Natural killer cell (primary cell): ENCODE measurements at places on chromosomes 2 and 18. TPM values are rescaled to one million over a fixed set of nuclear protein-coding genes. Genes with fewer than 3 reads are reported as not detected.

DNA sequence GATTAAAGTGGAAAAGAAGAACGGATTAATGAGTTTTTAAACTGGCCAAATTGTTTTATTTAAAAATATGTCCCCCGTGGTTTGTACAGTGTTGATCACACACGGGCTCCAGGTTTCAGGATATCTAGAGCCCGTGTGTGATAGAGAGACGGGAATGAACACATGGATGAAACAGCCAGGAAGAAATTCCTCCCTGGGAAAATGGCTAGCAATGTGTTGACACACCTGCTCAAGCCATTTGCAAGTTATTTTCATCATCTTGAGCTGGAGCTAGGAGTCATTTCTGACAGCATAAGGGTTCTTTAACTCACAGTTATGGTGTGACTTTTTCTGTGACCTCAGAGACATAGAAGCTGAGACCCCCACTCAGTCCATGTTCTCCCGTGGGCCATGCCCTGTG is 81.6 kb downstream of the LRRFIP1 start:
- DNase-seq: no peak
- H3K4me1 ChIP-seq: peaks cover 43% of the 10 kb centered on the region
- no peak overlapping the region for H3K27ac ChIP-seq
- H3K36me3 ChIP-seq: peaks cover 28% of the 10 kb centered on the region
- no peaks in the 10 kb centered on the region for H3K27me3 ChIP-seq

CENPA gene
- 0.50 TPM for total RNA-seq

ONECUT2 gene
- not detected for total RNA-seq

C18orf63 gene
- total RNA-seq: not detected

- no peak overlapping the region for H3K27ac ChIP-seq
- H3K27me3 ChIP-seq: no peaks in the 10 kb centered on the region
- H3K4me1 ChIP-seq: no peaks in the 10 kb centered on the region
- DNase-seq: no peak
- no peak overlapping the region for H3K4me3 ChIP-seq
Measured at GRCh38 chr2:119856469-119856901, 96.8 kb downstream of the PTPN4 start.

POTEJ gene
- total RNA-seq: not detected

DNA sequence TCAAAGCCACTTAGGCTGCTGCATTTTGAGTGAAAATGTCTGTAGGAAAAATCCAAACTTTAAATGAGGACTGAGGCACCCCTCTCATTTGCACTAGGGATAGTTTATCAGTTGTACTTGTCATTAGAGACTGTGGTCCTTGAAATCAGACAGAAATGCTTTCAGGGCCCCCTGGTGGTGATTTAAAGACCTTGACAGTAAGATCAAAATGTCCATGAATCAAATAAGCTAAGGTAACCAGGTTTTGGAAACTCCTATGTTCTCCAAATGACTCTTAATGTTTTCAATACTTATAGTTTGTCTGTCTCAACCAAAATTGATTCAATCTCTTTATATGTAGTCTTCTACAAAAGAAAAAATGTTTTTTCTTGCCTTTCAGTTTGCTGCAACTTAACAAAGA is 28.8 kb upstream of the DDX18 start:
- no peak overlapping the region for H3K27ac ChIP-seq
- H3K4me3 ChIP-seq: no peak overlapping the region
- no peaks in the 10 kb centered on the region for H3K4me1 ChIP-seq
- DNase-seq: no peak
- no peaks in the 10 kb centered on the region for H3K27me3 ChIP-seq

DNA sequence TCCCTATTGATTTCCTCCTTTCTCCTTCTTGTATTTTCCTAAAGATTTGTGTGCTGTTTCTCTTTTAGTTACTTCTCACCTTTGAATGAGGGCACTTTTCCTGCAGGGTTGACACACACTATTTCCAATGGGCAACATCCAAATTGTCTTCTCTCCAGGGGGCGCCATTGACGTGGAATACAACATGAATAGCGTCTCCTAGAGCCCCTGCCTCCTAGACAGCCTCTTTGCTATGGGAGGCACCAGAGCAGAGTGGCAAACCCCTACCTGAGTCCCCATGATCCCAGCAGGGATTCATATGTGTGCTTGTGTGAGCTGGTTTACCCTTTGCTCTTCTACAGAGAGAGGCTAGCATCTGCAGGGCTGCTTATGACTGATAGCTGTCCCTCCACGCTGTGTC is 61.3 kb upstream of the ITSN2 start:
- no peaks in the 10 kb centered on the region for H3K27me3 ChIP-seq
- DNase-seq: peak; percentile 38
- H3K36me3 ChIP-seq: no peaks in the 10 kb centered on the region
- no peaks in the 10 kb centered on the region for H3K4me1 ChIP-seq
- H3K27ac ChIP-seq: no peak overlapping the region

- H3K4me3 ChIP-seq: no peak overlapping the region
- H3K4me1 ChIP-seq: peaks cover 68% of the 10 kb centered on the region
- peaks cover 16% of the 10 kb centered on the region for H3K36me3 ChIP-seq
- H3K27me3 ChIP-seq: no peaks in the 10 kb centered on the region
- peak; percentile 56 for DNase-seq
Measured at GRCh38 chr2:96147593-96148201, 2.5 kb upstream of the DUSP2 start.

CPS1 gene
- not detected for total RNA-seq

DNA sequence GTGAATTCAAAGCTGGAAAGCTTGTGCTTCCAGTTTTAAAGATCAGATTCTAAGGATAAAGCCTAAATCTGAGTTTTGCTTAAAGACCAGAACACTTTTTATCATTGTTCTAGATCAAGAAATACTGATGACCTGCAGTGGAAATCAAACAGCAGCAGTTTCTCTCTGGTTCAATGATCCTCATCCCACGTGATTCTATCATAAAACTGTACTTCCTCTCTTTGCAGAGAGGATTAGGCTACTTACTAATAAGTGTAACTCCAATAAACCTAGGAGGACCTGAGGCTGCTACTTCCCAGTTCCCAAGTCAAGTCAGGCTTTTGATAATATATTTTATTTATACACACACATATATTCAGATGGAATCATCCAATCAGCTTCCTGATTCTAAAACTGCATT is 81.9 kb downstream of the TCF4 start:
- no peaks in the 10 kb centered on the region for H3K4me1 ChIP-seq
- H3K27me3 ChIP-seq: no peaks in the 10 kb centered on the region
- no peaks in the 10 kb centered on the region for H3K36me3 ChIP-seq
- DNase-seq: no peak
- no peak overlapping the region for H3K4me3 ChIP-seq
- H3K27ac ChIP-seq: no peak overlapping the region

DNA sequence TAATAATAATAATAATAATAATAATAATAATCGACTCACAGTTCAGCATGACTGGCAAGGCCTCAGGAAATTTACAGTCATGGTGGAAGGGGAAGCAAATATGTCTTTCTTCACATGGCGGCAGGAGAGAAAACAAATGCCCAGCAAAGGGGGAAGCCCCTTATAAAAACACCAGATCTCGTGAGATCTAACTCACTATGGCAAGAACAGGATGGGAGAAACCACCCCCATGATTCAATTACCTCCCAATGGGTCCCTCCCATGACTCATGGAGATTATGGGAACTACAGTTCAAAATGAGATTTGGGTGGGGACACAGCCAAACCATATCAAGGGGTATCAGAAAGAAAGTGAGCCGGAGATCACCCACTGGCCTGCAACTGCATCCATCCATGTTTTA is 40.5 kb upstream of the PAPOLG start:
- no peaks in the 10 kb centered on the region for H3K36me3 ChIP-seq
- no peak overlapping the region for H3K27ac ChIP-seq
- no peaks in the 10 kb centered on the region for H3K27me3 ChIP-seq

- H3K27me3 ChIP-seq: no peaks in the 10 kb centered on the region
- no peaks in the 10 kb centered on the region for H3K4me1 ChIP-seq
- H3K4me3 ChIP-seq: no peak overlapping the region
- no peak overlapping the region for H3K27ac ChIP-seq
- no peaks in the 10 kb centered on the region for H3K36me3 ChIP-seq
Measured at GRCh38 chr2:131201098-131201497, 8.2 kb upstream of the POTEE start.

DNA sequence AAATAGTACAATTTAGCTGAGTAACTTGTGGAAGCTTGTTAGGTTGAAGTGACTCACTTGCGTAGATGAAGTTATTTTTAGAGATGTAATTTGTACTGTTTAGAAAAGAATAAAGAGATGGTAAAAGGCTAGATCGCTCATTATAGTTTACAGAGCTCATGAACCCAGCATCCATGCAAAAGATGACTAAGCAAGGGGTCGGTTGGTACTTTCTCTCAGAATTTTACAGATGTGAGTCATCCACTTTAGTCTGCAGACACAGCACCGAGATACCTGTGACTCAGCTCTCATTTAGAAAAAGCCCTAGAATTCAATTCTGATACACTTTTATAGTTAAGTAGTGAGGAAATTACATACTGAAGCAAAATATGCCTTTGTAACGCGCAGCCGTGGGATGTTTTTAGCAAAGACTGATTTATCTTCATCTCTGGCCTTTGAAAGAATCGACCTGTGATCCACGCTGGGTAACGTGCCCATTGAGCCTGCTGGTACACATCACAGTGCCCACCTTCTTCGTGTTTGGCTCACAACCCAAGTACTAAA is 116.5 kb upstream of the FOSL2 start:
- peaks cover 25% of the 10 kb centered on the region for H3K4me1 ChIP-seq
- no peak overlapping the region for H3K4me3 ChIP-seq
- H3K36me3 ChIP-seq: no peaks in the 10 kb centered on the region
- no peak for DNase-seq

CLEC4F gene
- total RNA-seq: 1.4 TPM

CCDC68 gene
- not detected for total RNA-seq

NGEF gene
- not detected for total RNA-seq

OSBPL6 gene
- not detected for total RNA-seq

DNA sequence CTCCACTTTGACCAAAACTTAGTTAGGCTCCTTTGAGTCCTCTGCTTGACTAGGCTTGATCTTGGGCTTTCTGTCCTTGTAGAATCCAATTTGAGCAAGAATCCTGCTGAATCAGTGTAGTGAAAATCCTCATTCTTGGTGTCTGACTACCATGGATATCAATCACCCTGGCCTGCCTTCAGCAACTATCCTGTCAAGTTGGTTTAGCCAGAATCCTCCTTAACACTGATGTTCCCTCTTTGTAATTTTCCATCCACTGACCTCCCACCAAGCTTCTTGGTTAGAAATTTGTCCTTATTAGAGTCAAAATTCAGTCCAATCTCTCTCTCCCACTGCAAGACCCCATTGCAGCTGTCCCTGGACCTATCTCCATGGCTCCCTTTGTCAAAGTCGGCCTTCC is 494 bp upstream of the RBM45 start:
- no peak for DNase-seq
- peaks cover 6% of the 10 kb centered on the region for H3K36me3 ChIP-seq
- no peak overlapping the region for H3K27ac ChIP-seq
- H3K4me3 ChIP-seq: no peak overlapping the region
- H3K27me3 ChIP-seq: no peaks in the 10 kb centered on the region

DNA sequence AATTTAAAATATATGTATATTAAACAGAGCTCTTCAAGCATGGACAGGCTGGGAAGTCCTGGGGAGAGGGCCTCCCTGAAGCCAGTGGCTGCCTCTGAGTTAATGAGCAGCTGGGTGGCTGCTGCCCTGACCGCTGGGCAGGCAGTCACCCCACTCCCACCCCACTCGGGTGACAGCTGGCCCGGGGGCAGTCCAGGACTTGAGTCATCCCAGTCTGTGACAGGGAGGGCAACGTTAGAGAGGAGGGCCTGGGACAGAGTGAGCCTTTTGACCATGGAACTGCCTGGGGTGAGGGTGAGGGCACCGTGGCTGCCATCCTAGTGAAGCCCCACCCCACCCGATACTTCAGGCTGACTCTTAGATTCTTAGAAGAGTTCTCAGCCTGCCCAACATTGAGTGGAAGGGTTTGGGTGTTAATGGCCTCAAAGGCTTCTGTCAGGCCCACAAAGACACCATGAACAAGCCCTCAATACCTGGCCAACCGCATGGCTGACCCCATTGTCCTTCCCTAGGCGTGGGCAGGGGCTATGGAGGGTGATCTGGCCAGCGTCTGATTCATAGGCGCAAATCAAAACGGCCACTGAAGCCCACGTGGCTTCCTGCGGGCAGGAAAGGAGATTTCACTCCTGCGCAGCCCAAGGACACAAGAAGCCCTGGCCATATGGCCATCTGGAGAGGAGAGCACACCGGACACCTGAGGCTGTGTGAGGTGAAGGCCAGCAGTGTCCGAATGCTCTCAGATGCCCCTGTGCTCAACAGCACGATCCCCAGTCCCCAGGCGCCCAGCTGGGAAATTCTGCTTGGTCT is 47.5 kb downstream of the MRPS5 start:
- no peaks in the 10 kb centered on the region for H3K27me3 ChIP-seq
- DNase-seq: no peak
- H3K27ac ChIP-seq: peak overlapping the region; percentile 39
- no peak overlapping the region for H3K4me3 ChIP-seq
- H3K36me3 ChIP-seq: no peaks in the 10 kb centered on the region
- peaks cover 43% of the 10 kb centered on the region for H3K4me1 ChIP-seq

- DNase-seq: no peak
- H3K27me3 ChIP-seq: no peaks in the 10 kb centered on the region
- no peaks in the 10 kb centered on the region for H3K4me1 ChIP-seq
- no peak overlapping the region for H3K4me3 ChIP-seq
- H3K36me3 ChIP-seq: no peaks in the 10 kb centered on the region
Measured at GRCh38 chr18:28095041-28095440, 81.9 kb downstream of the CDH2 start.

DNA sequence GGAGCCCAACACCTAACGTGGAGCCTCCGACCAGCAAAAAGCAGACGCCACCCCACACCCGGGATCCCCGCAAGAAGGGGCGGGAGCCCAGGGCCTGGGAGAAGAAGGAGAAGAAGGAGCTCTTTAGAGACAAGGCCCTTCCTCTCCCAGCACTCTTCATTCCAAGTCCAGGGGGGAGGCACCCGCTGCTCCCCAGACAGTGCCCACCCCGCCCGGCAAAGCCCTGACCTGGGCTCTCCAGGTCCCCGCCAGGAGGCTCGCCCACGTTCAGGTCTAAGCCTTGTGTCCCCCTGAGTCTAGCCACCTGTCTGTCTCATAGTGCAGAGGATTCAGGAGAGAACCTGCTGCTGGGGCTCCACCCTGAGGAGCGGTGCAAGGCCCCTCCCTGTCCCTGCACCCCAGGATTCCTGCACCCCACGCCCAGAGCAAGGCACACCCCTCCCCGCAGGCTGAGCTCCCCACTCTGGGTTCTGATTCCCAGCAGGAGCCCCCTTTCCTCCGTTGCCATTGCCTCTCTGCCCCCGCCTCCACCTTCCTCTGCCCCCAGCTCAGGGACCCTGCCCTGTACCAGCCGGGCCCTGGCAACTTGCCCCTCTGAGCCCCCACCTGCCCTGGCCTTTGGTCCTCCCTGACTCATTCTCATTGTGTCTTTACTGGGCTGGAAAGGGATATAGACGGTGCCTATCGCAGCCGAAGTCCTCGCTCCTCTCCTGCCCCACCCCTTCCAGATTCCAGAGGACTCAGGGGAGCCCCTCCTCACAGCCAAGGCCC is 33.5 kb upstream of the GPC1 start:
- no peak for DNase-seq
- no peaks in the 10 kb centered on the region for H3K36me3 ChIP-seq
- no peaks in the 10 kb centered on the region for H3K27me3 ChIP-seq
- no peak overlapping the region for H3K27ac ChIP-seq
- H3K4me1 ChIP-seq: no peaks in the 10 kb centered on the region

CELF4 gene
- not detected for total RNA-seq
